ENCODE measurements at places on chromosomes 2 and 18.

- DNase-seq = no peak
Observed at GRCh38 chr2:74685408-74685807, 31.4 kb downstream of the SEMA4F start.

GRCh38 chr18:41338341-41338740, 616.7 kb upstream of the PIK3C3 start:
- DNase-seq = no peak

GRCh38 chr2:109210431-109211200, 81.6 kb downstream of the SH3RF3 start:
- DNase-seq = peak; percentile 43

- DNase-seq = peak; percentile 73
Observed at GRCh38 chr2:42493468-42494354, at the start of gene KCNG3. KCNG3 (minus strand) TSS chr2:42493982; CDS start chr2:42493501, 481 bp downstream.

DNA sequence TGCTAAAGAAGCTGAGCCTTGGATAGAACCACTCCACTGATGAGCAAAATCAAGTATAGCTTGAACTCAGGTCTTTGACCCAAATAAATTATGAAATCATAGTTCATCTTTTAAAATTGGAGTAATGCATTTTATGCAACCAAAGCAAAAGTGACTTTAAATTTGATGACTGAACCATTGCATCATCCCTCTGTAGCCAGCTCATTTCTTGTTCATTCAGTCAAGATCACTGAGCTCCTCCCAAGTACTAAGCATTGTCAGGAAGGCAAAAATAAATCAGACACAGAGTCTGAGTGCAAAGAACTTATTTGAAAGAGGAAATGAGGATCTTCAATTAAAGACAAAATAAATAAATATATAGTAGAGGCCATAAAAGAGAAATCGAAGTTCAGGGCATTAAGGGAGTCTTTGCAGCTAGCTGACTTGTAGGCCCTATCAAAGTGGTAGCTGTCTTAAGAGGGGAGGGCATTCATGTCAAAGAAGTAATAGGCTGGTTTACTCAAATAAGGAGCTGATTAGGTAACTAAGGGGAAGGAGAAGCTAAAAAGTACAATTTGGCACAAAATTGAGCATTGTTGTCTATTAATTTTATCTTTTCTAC, 411.8 kb downstream of the MTX2 start:
- no peak for DNase-seq

- DNase-seq = no peak
Observed at GRCh38 chr2:19826874-19827273, 74.9 kb downstream of the TTC32 start.

DNA sequence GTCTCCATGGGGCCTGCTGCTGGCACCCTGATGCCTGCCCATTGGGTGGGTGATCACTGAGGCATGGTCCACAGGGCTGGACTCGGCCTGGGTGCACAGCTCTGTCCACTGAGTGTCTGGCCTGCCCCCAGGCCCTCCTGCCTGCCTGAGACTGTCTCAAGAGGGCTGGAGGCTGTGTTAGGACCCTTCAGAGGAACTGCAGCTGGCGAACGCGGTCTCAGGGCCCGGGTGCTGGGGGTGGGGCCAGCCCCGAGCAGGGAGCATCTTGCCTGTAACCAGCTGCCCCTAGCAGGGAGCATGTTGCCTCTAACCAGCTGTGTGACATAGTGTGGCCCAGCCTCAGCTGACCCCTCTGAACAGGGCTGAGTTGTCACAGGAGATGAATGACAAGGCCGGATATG, 50.0 kb downstream of the TWIST2 start:
- no peak for DNase-seq

GRCh38 chr2:1477196-1478040, 64.2 kb downstream of the TPO start:
- no peak for DNase-seq

DNA sequence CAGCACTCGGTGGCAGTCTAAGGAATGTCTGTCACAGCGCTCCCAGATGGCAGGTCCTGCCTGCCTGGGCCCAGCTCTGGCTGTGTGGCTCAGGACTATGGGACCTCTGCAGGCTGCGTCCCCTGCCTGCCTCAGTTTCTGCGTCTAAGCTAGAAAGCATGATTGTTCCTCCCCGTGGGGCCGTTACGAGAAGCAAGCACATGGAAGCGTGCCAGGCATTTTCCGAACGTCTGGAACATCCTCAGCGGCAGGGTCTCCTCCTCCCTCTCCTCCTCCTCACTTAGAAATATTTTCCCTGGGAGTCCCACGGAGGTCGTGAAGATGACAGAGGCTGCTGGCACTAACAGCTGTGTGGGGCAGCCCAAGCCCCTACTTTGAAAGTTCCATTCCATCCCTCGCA, 43.3 kb downstream of the LRRFIP1 start:
- no peak for DNase-seq

- DNase-seq = no peak
Observed at GRCh38 chr18:51235009-51235789, 37.7 kb upstream of the MEX3C start.

GRCh38 chr18:1658908-1659566, 754.4 kb downstream of the ADCYAP1 start:
- no peak for DNase-seq

GRCh38 chr2:28698545-28698944, 53.1 kb upstream of the PPP1CB start:
- DNase-seq = no peak

- no peak for DNase-seq
Observed at GRCh38 chr2:139293992-139294548, 513.9 kb upstream of the NXPH2 start.

GRCh38 chr2:100822587-100823248, 2.8 kb downstream of the NPAS2 start:
- peak; percentile 59 for DNase-seq

- no peak for DNase-seq
Observed at GRCh38 chr18:21096760-21097159, 14.9 kb downstream of the ROCK1 start.

Data from AG08396 (cell line).